ENCODE measurements at places on chromosomes 4 and X. TPM values are rescaled to one million over a fixed set of nuclear protein-coding genes. Genes with fewer than 3 reads are reported as not detected.

The LINC00632 gene
- total RNA-seq = 3.3 TPM

The TMPRSS11D gene
- not detected for total RNA-seq

The PHKA2 gene
- total RNA-seq = 22.0 TPM

- H3K4me3 ChIP-seq = no peak overlapping the region
- H3K4me1 ChIP-seq = peaks cover 10% of the 10 kb centered on the region
- DNase-seq = no peak
- H3K27ac ChIP-seq = no peak overlapping the region
Measured at GRCh38 chrX:134377537-134377936, 82.4 kb upstream of the HPRT1 start.

- H3K27ac ChIP-seq = no peak overlapping the region
- DNase-seq = no peak
- no peaks in the 10 kb centered on the region for H3K36me3 ChIP-seq
- H3K4me1 ChIP-seq = peaks cover 17% of the 10 kb centered on the region
- no peak overlapping the region for H3K4me3 ChIP-seq
- H3K27me3 ChIP-seq = no peaks in the 10 kb centered on the region
Measured at GRCh38 chrX:132858018-132858417, 100.4 kb downstream of the HS6ST2 start.

GRCh38 chr4:17447675-17448298, 64.1 kb downstream of the QDPR start:
- H3K27ac ChIP-seq = no peak overlapping the region
- peaks cover 5% of the 10 kb centered on the region for H3K27me3 ChIP-seq
- no peak overlapping the region for H3K4me3 ChIP-seq
- peak; percentile 26 for DNase-seq
- H3K4me1 ChIP-seq = peaks cover 6% of the 10 kb centered on the region

- H3K36me3 ChIP-seq = no peaks in the 10 kb centered on the region
- H3K4me3 ChIP-seq = no peak overlapping the region
- H3K27ac ChIP-seq = no peak overlapping the region
- no peak for DNase-seq
- peaks cover 8% of the 10 kb centered on the region for H3K4me1 ChIP-seq
- peaks cover 7% of the 10 kb centered on the region for H3K27me3 ChIP-seq
Measured at GRCh38 chr4:118968813-118969212, 80.2 kb downstream of the SYNPO2 start.

DNA sequence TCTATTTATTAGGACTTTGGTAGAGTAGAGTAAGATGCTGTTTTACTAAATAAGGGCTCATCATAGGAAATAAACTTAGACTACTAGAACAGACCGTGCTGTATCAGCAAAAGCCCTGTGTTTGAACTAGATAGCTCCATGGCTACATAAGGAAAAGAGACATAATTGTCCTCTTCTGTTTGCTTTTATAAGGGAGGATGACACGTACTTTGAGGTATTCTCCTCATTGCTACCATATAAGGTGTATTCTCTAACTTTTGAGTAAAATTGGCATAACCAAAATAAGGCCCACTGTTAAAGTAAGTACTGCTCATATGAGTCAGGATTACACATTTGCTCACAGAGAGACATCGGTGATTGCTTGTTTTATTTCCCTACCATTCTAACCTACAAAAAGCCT, 64.3 kb downstream of the PDLIM5 start:
- no peak overlapping the region for H3K4me3 ChIP-seq
- H3K4me1 ChIP-seq = peaks cover 3% of the 10 kb centered on the region
- DNase-seq = no peak
- no peaks in the 10 kb centered on the region for H3K36me3 ChIP-seq
- H3K27me3 ChIP-seq = no peaks in the 10 kb centered on the region

- no peaks in the 10 kb centered on the region for H3K36me3 ChIP-seq
- no peaks in the 10 kb centered on the region for H3K27me3 ChIP-seq
- H3K27ac ChIP-seq = no peak overlapping the region
- no peaks in the 10 kb centered on the region for H3K4me1 ChIP-seq
- DNase-seq = no peak
Measured at GRCh38 chr4:19803406-19803805, 448.3 kb upstream of the SLIT2 start.

GRCh38 chrX:127207326-127207725, 387.8 kb downstream of the PRR32 start:
- H3K4me3 ChIP-seq = no peak overlapping the region
- H3K4me1 ChIP-seq = no peaks in the 10 kb centered on the region
- no peaks in the 10 kb centered on the region for H3K27me3 ChIP-seq
- DNase-seq = no peak

DNA sequence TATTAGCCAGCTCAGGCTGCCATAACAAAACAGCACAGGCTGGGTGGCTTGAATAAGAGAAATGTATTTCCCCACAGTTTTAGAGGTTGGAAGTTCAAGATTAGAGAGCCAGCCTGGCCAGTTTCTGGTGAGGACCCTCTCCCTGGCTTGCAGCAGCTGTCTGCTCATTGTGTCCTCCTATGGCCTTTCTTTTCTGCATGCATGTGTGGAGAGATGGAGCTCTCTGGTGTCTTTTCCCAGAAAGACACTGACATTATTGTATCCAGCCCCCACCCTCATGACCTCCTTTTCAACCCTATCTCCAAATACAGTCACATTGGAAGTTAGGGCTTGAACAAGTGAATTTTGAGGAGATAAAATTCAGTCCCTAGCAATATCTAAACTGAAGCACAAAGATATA, 263.8 kb upstream of the PABPC4L start:
- no peaks in the 10 kb centered on the region for H3K27me3 ChIP-seq
- DNase-seq = no peak
- H3K4me1 ChIP-seq = no peaks in the 10 kb centered on the region
- H3K36me3 ChIP-seq = no peaks in the 10 kb centered on the region
- no peak overlapping the region for H3K27ac ChIP-seq

- peaks cover 77% of the 10 kb centered on the region for H3K27me3 ChIP-seq
- no peaks in the 10 kb centered on the region for H3K36me3 ChIP-seq
- H3K4me1 ChIP-seq = peaks cover 11% of the 10 kb centered on the region
- no peak overlapping the region for H3K27ac ChIP-seq
- no peak for DNase-seq
- H3K4me3 ChIP-seq = peak overlapping the region; percentile 1
Measured at GRCh38 chr4:113978561-113979147, 793 bp downstream of the ARSJ start.

All from activated T-helper 2 cell treated with anti-CD3 and anti-CD28 coated beads, Interferon-gamma antibody, Interleukin-2, Interleukin-4, amounts not matched to agents 10 μg/mL and 5 μg/mL and 100 μg/mL, durations not matched to agents 14 hours and 24 hours and 36 hours (primary cell).